ENCODE measurements at places on chromosomes 6 and 20.
A peak's percentile ranks its signal among the peaks of the same experiment; 100 is the strongest.

DNA sequence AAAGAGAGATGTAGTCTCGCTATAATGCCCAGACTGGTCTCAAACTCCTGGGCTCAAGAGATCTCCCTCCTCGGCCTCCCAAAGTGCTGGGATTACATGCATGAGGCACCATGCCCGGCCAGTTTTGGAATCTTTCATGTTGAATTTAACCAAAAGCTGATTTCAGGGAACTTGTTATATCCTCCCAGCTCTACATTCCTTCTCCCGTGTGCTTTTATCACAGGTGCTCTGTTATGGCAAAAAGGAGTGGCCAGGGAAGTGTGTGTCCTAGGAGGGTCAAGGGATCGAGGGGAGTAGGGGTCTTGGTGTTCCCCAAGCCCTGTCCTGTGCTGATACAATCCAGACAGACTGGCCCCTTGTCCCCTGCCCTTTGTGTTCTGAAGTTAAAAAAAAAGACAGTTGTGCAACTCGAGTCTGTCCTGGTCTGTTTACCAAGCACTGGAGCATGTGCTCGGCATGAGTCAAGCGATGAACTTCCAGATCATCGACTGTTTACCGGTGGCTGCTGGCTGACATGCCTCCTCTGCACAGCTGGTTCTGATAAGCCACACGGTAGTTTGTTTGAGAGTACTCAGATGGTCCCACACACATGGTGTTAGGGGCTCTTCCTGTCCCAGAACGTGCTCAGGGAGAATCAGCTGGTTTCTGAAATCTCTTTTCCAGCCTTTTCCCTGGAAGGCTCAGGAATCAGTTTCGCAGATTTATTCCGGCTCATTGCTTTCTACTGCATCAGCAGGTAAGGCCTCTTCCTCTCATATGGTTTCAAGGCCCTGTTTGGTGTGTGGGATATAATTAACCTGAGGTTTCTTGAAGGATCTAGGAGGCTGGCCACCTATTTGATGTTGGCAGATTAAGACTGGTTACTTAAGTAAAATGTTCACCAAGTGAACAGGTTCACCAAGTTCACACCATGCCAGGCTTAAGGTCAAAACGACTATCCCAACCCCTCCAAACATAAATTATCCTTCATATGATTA lies 52.6 kb upstream of the NAA20 start:
- DNase-seq = peak; percentile 6

- DNase-seq = no peak
Observed at GRCh38 chr6:92339936-92340640, 1079.3 kb downstream of the EPHA7 start.

DNA sequence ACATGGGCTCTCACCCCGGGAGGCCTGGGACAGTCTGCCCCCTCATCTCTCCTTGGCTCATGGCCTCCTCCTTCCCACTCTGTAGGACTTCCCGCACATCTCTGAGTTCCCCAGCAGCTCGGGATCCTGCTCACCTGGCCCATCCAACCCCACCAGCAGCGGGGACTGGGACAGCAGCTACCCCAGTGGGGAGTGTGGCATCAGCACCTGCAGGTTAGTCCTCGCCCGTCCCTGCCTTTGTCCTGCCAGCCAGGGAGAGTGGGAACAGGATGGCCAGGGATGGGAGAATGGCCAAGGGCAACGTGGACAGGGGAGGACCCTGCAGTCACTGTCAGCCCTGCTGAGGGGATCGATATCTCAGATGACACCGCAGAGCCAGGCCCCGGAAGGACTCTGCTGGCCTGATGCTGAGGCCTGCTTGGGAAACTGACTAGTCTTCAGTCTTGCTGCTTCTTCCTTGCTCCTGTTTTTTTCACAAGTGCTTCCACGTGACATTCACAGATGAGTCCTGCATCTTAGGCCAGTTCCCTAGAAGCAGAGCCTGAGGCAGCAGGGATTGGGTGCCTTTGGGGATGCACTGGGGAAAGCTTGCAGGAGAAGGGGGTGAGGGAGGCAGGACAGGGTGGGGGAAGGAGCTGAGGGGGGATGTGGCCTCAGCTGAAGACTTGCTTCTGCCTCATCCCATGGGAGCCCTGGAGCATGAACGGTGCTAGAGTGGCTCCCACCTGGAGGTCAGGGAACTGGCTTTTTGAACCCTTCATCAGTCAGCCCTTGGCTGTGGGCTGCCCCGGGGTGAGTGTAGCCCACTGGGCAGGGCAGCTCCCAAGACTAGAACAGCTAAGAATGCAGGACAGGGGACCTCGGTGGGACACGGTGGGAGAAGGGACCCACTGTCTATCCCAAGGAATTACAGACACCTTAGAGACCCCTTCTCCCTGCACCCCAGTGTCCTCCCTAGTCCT lies 120.1 kb downstream of the JPH2 start:
- DNase-seq = no peak

- DNase-seq = no peak
Observed at GRCh38 chr6:1796706-1797529, 187.2 kb downstream of the FOXC1 start.

- no peak for DNase-seq
Observed at GRCh38 chr6:163916315-163917081, 502.0 kb downstream of the QKI start.

GRCh38 chr6:162621246-162621645 lies 106.3 kb downstream of the PRKN start:
- no peak for DNase-seq

DNA sequence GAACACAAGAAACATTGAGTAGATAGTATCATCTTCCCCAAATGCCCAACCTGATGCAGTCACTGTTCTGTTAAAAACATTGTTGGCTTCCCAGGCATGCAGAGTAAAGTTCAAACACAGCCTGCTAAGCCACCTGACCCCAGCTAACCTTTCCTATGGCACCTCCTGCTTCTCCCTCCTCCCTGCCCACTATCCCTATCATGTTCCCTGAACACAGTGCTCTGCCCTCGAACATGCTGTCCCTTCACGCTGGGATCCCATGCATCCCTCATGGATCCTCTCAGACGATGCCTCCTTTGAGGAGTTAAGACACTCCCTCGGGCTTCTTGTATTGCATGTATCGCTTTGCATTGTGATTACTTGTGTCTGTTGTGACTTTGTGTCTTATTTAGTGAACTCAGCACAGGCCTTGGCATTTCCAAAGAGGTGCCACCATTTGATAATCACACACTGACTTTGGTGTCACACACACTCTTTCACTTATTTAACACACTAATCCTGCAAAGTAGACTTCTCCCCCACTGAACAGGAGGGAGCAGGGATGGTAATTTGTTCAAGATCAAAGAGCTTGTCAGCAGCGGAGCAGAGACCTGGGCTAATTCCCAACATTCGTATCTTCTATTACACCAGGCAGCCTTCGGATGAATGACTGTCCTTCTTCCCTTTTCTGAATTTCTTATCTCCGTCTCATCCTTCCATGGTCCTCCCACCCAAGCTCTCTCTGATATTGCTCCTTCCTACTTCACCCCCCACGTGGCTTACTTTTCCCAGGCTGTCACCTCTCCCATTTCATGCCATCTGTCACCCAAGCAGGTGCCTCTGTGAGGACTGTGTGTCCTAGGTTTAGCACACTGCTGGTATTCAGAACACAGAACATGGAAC lies 28.3 kb upstream of the SMIM29 start:
- no peak for DNase-seq

DNA sequence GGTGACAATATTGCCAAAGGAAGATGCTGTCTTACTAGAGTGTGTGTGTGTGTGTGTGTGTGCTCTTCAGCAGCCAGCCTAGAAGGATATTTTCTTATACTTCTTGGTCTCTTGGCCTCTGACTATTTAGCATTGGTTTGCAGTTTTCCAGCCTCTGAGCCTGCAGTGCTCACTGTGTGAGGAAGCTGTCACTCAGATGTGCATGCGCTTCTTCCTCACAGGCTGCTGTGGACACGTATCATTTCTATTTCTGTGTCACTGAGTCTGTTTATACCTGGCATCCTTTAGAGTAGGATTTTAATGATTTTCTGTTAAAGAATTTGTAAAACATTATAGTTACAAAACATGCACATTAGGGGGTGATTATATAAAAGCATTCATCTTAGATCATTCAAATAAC lies 83.3 kb downstream of the ALDH8A1 start:
- DNase-seq = no peak

DNA sequence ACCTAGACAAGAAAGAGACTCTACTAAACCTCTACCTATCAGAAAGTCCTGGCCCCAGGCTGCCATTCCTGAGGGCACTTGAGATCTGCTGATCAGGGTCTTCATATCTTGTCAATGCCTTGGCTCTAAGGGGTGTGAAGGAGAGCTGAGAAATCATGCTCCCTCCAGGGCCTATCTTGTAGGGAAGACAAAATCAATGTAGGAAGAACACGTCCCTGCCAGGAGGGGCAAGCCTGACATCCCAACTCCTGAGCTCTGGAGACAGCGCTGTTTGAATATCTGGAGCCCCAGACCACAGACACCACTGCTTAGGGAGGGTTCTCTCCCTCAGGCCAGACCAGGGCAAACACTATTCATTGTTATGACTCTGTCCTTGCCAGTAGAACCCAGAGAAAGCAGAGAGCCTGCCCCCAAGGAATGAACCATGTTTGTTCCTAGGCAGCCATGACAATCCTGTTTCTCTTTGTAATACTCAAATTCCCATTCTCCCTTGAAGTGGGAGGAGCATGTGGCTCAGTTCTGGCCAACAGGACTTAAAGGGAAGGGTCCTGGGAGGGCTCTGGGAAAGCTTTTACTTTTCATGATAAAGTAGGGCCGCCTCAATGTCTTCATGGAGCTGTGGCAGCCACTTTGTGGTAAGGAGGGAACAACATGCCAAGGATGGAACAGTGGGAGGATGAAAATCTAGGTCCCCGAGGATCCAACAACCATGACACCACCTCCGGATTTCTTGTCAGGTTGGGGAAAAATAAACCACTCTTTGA lies 1.8 kb upstream of the FASTKD5 start:
- DNase-seq = no peak

GRCh38 chr20:20520776-20521175 lies 152.9 kb downstream of the INSM1 start:
- no peak for DNase-seq

DNA sequence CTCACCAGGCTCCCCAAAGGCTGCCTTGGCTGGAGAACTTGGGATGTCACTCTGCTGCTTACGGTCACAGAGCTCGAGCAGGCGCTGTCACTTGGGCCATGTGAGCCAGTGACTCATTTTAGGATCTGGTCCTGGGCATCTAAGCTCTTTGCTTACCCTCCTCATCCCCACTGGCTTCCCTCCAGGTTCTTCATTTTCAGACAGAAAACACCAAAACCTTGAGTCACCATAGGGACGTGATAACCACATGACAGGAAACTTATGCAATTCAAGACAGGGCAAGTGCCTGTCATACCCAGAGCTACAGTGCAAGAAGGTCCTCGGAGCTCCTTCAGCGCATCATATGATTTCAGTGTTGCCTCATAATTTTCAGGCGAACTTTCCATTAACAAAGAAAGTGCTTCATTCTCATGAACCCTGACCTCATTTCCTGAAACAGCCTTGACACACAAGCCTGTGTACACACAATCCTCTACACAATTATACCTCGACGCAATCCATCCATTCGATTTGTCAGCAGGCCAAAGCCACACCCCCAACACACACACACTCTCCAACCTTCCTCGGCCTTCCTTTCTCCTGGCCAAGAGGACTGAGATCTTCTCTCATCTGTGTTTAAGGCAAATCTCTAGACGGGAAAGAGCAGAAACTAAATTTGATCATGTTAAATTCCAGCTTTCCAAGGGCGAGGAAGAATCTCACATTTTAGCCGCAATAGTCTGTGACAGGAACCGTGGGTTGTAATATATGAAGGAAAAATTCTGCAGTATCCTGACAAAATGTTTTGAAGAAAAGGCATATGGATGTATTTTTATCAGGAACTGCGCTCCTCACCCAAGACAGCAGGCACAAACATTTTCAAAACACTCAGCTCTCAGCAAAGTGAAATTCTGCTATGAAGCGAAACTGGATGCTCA lies 25.3 kb downstream of the TBC1D7 start:
- no peak for DNase-seq

DNA sequence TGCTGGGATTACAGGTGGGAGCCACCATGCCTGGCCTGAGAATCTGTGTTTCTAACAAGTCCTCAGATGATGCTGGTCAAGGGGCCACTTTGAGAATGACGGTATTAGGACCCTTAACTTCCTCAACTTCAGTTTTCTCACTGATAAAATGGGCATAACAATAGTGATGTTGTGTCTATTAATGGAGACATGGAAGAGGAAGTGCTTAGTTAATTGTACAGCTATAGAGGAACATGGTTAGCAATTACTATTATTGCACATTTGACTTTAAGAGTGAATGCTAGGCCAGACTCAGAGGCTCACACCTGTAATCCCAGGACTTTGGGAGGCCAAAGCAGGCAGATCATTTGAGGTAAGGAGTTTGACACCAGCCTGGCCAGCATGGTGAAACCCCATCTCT lies 12.7 kb downstream of the DPPA5 start:
- DNase-seq = no peak

GRCh38 chr6:25697537-25698340 lies 45.7 kb downstream of the SCGN start:
- no peak for DNase-seq

DNA sequence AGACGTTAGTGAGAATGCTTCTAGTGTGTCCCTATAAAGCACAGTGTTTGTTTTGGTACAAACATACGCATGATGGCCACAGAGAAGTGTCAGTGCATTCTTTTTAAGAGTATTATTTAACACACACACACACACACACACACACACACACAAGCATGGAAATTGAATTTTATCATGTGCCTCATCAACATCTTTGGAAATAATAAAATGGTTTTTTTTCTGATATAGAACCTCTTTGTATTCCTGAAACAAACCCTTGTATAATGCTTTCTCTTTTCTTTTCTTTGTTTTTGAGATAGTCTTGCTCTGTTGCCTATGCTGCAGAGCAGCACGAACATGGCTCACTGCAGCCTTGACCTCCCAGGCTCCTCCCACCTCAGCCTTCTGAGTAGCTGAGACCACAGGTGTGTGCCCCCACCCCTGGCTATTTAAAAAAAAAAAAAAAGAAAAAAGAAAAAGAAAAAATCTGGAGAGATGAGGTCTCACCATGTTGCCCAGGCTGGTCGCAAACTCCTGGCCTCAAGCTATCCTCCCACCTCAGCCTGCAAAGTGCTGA lies 116.2 kb upstream of the SYNDIG1 start:
- DNase-seq = no peak

DNA sequence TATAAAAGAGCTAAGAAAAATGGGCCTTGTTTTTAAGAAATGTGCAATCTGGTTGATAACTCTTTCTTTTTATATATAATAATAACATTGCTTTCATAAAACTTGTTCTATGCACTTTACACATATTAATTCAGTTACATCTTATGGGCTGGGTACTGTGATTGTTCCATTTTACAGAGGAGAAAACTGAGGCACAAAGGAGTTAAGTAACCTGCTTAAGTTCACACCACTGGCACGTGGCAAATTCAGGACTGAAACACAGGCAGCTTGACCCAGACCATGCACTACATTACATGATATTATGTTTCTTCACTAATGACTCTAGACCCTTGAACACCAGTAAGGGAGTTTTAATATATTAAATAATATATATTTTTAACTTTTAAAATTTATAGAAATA lies 15.4 kb upstream of the IYD start:
- no peak for DNase-seq

All from NCI-H1694 (cell line).